ENCODE measurements at places on chromosomes 1 and 21.
A peak's percentile ranks its signal among the peaks of the same experiment; 100 is the strongest.

GRCh38 chr1:8259498-8260290, 58.2 kb upstream of the SLC45A1 start:
- peak; percentile 64 for DNase-seq

- DNase-seq: no peak
Observed at GRCh38 chr1:46221749-46222148, 18.6 kb downstream of the LURAP1 start.

DNA sequence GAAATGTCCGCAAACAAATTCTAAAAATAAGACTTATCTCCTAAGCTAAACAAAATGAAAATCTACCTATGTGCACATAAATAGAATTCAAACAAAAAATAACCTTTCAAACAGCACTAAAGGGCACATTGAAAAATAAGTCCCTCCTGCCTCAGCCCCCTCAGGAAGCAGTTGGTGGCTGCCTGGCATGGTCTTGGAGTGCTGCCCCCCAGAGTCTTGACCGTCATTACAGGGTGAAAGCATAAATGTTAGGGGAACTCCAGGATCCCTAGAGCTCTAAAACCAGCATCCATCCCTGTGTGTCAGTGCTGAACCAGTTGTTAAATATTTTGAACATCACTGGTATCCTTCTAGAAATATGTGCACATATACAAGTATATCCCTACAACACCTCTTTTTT, 6.5 kb upstream of the NPL start:
- no peak for DNase-seq

- peak; percentile 36 for DNase-seq
Observed at GRCh38 chr1:63946866-63947491, 173.2 kb downstream of the ROR1 start.
